ENCODE measurements at places on chromosomes 7 and 10.

DNA sequence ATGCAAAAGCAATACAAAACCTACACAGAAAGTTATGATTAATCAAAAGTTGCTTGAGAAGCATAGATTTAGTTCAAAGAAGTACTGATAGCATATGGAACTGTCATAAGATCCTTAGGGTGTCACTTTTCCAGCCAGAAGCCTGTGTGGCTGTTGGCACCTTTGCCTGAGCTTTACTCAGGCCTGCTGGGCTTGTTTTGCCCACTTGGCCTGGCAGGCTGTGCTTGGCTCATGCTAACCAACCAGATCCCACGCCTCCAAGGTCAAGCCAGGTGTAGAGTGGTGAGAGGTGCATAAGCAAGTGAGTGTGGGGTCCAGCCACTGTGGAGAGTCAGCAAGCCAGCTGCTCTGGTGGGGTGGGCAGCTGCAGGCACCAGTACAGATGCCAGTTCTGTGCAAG is 12.0 kb upstream of the LIPA start:
- DNase-seq: no peak

- no peak for DNase-seq
Measured at GRCh38 chr7:98283127-98283886, 1.8 kb downstream of the BRI3 start.

DNA sequence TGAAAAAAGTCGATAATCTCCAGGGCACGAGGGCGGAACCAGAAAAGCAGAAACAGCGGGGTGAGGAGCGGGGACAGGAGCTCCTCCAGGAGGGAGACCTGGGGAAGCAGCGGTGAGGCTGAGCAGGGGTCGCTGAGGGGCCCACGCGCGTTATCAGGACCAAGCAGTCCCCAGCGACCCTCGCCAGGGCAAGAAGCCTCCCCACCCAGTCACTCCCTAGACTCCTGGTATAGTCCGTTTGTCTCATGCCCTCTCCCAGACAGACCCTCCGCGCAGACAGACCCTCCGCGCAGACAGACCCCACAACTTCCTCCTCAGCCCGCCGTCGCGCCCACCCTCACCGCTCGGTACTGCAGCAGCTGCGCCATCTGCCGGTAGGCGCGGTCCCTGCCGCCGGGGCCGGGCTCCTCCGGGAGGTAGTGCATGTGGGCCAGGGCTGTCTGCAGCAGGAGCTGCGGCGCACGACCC is 6.3 kb downstream of the ATG9B start:
- peak; percentile 45 for DNase-seq

- no peak for DNase-seq
Measured at GRCh38 chr7:122525355-122525754, 173.6 kb downstream of the RNF133 start.

DNA sequence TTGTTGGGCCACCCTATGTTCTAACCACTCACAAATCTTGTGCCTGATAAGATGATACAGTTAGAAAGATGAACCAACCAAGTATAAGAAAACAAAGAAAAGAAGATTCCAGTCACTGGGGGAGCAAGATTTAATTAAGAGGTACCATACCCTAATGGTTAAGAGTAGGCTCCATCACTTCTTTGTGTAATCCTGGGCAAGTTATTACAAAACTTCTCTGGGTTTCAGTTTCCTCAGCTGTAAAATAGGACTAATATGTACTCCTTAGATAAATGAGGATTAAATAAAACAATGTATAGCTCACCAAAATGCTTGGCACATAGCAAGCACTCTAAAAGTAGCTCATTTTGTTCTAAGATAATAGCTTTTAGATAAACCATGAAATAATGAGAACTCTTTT is 58.5 kb downstream of the ATAD1 start:
- no peak for DNase-seq

DNA sequence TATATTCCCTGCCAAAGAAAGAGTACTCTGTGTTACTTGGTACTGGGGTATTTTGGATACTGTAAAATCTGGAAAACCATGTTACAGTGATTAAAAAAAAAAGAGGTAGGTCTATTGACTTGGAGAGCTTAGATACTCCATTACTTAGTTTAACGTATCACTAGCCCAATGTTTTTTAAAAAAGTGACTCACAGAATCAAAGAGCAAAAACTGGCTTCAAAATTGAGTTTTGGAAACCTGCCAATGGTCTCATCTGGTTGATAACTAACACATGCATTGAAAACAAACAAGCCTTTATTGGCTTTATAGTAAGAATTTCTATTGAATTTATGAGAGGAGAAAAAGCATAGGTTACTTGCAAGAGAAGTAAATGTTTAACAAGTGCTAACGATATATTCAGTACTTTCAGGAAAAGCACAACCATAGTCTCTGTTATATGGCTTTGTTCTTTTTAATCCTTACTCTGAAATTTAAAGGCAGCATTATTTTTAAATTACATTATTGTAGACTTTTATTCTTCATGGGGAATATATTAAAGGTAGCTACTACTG is 563.3 kb upstream of the SORCS1 start:
- no peak for DNase-seq

DNA sequence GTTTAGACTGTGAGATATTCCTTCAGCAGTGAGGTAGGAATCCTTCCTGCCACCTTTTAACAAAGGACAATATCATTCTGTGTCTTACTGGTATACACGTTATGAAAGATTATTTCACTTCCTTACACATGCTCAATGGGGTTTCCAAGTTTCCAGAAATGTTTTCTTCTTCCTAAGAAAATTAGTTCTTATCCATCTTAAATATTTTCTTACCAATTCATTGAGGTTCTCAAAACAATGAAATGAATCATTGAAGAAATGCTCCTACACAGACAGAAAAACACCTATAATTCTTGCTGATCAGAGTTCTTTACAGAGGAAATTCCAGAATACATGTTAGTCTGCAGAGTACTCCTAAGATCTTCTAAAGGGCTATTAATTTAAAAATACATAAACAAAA is 51.4 kb upstream of the SEC61G start:
- DNase-seq: no peak
